Colonic mucosa (tissue), 4 donors: ENCODE measurements at places on chromosomes 7 and 10. TPM values are rescaled to one million over a fixed set of nuclear protein-coding genes. Genes with fewer than 3 reads are reported as not detected.

The ANLN gene
- 56.0 TPM for total RNA-seq

The HOXA5 gene
- 18.7 TPM for total RNA-seq

- DNase-seq = no peak
Measured at GRCh38 chr7:127383123-127383835, 9.2 kb downstream of the ZNF800 start.

DNA sequence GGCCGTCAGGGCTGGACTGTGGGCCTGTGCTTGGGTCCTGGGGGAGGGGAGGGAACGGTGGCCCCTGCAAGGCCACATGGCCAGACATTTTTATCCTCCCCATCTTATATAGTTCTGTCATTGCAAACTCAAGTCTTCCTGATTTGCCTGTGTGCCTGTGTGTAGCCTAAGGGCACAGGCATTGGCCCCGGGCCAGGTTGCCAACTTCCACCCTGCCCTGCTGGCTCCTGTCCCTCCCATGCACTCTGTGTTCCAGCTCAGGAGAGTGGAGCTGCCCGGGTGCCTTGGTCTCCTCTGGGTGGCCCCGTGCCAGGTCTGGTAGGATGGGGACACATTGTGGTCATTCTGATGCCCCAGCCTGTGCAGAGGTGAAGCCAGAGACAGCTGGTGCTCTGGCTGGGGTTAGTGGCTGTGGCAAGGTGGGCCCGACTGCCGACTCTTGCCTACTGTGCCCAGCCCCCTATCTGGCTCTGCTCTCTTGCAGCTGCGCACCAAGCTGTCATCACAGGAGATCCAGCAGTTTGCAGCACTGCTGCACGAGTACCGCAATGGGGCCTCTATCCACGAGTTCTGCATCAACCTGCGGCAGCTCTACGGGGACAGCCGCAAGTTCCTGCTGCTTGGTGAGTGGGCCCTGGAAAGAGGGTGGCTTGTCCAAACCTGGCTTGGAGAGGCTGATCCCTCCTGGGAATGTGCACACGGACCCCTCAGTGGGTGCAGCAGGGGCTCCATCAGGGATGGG is 14.8 kb downstream of the NACAD start:
- no peak for DNase-seq

- no peak for DNase-seq
Measured at GRCh38 chr10:30170814-30171213, 111.4 kb upstream of the JCAD start.

DNA sequence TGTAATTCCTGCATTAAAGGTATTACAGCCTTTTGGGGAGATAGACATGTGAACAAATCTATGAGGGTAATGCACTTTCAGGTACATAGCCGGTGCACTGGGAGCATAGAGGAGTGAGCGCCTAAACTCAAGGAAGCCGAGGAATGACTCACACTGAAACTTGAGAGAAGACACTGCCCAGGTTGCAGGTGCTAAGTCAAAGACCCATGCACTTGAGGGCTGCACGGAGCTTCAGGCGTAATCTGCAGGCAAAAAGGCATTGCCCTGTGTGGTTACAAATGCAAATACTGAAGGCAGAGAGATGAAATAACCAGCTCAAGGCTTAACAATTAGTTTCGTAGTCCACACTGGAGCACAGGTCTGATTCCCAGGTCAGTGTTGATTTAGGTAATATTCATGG is 51.0 kb upstream of the OSBPL3 start:
- no peak for DNase-seq
